ENCODE measurements at places on chromosomes 5 and 9.

- peak; percentile 72 for DNase-seq
Observed at GRCh38 chr9:34701023-34701768, 8.7 kb downstream of the CCL21 start.

GRCh38 chr9:8492024-8492423 is 692.4 kb upstream of the DMAC1 start:
- no peak for DNase-seq

GRCh38 chr5:57939771-57940170 is 457.2 kb upstream of the ACTBL2 start:
- no peak for DNase-seq

DNA sequence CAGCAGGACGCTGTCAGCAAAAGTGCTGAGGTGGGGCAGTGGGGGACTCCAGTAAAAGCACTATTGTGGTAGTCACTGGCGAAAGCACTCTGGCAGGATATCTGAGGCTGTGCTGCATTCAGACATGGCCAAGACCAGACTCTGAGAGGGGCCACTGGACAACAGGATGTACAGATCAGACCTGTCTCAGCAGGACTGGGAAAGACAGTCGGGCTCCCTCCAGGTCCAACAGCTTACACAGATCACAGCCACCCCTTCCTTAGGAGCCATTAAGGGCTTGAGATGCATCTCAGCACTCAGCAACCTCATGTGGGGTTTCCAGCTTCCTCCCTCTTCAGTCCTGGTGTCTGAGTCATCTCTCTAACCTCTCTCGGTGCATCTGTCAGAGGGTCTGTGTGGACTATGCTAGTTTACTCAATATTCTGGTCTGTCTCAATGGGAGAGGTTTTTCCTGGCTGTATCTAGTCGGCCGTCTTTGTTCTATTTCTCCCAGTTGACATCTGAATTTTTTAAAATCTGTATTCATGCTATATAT is 154.5 kb downstream of the CWC27 start:
- DNase-seq = no peak

- no peak for DNase-seq
Observed at GRCh38 chr9:104970271-104970987, 42.5 kb upstream of the ABCA1 start.

GRCh38 chr9:111961575-111961974 is 65.0 kb downstream of the UGCG start:
- peak; percentile 58 for DNase-seq

- DNase-seq = no peak
Observed at GRCh38 chr5:78638973-78639669, 9.5 kb downstream of the LHFPL2 start.

DNA sequence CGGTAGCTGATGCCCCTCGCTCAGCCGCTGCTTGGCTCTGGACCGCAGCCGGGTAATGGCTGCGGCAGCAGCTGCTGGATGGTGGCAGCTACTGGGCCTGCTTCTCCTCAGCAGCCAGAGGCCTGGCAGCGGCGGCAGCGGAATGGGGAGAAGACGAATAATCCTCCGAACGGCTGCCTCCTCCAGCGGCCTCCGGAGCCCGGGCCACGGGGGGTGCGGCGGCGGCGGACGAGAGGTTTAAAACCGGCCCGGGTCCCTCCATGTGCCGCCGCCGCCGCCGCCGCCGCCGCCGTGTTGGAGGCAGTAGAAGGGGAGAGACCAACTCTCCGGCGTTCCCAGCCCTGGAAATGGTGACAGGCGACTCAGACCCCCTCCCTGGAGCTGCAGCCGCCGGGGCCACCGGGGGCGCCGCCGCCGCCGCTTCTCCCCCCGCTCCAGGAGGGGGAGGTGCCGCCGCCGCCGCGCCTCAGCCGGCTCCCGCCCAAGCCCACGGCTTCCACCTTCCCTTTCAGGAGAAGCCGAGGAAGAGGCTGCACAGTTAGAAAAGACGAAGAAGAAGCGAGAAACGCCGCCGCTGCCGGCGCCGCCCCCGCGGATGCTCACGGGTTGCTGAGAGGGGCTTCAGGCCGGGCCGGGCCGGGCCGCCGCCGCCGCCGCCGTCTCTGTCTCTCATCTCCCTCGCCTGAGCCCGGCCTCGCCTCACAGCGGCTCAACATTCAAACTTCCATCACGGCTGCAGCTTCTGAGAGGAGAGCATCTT is 118.4 kb upstream of the PRSS3 start:
- DNase-seq = no peak

GRCh38 chr5:123701511-123702200 is 189.7 kb downstream of the CSNK1G3 start:
- DNase-seq = no peak
